ENCODE measurements at places on chromosomes 16 and 17.

DNA sequence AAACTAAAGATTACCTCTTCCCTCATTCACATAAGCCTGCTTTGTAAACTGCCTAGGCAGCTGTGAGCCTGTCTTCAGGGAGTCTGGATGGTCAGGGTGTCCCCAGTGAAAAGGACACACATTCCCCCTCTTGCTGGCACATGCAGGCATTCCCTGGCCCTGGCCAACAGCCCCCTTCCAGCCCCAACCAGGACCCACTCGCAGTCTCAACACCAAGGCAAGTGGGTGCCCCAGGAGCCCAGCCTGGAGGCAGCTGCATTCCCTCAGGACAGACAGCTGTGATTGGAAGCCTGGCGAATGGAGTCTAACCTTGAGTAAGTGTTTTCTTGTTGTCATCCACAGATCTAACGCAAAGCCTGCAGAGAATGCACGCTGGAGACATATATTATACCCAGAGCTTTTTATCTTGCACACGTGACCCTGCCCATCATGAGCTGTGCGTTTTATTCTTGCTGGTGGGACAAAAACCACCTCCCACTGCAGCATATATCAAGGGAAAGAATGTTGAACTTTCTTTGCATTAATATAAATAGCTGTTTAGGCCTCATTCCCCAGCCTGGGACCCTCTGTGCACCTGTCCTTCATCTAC lies 95.0 kb upstream of the LHX1 start:
- no peak for DNase-seq

- no peak for DNase-seq
Observed at GRCh38 chr17:9968881-9969280, 63.8 kb upstream of the RCVRN start.

DNA sequence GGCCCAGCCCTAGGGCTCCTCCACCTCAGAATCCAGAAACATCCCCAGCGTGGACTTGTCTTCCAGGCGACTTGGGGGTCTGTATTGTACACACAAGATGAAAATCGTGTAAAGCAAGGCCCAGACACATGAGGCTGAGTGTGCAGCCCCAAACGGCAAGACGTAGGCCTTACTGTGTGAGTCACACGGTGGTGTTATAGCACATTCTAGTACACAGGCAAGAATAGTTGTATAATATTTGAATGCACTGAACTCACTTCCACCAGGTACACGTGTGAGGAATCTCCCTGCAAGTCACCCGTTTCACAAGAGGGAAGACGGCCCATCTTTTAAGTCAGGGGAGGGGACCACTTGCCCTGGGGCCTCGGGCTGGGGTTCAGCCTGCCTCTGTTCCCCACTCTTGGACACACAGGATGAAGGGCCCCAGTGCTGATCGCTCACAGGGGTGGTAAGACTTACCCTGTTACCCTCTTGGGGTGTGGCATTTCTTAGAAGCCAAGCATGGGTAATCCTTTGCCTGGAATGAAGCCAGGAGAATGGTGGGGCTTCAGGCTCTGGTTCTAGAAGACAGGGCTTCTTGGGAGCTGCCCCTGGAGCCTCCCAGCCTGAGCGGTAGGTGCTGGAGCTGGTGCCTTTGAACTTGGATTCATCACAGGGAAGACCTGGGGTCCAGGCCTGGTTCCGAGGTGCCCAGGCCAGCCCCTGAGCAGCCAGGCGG lies 71.3 kb downstream of the SREBF1 start:
- DNase-seq, result no peak

DNA sequence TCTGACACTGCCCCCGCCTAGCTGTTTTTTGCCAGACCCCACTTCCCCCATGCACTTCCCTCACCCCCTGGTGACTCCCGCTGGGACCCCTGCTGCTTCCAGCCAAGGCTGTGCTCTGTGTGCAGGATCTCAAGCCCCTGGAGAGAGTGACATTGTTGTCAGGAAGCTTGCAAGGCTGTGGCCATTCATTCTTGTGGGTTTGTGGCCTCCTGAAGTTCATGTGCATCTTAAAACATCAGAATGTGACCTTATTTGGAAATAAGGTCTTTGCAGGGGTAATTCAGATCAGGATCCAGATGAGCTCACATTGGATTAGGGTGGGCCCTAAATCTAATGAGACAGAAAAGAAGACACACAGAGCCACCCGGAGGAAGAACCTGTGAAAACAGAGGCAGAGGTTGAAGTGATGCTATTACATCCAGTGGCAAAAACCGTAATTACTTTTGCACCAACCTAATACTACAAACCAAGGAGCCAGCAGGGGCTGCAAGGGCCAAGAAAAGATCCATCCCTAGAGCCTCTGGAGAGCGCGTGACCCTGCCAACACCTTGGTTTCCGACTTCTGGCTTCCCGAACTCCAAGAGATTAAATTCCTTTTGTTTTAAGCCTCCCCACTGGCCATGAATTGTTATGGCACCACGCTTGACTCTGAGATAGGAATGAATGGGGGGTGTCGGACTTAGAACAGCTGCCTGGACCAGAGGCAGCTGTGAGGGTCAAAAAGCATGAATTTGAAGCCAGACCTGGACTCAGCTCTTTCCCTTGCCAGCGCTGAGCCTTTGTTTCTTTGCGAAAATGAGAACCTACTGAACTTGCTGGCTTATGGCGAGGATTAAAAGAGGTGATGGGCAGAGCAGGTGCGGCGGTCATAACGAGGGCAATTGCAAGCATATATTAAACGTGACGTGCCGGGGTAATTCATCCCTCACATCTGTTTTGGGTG lies 75.5 kb downstream of the BMERB1 start:
- no peak for DNase-seq

DNA sequence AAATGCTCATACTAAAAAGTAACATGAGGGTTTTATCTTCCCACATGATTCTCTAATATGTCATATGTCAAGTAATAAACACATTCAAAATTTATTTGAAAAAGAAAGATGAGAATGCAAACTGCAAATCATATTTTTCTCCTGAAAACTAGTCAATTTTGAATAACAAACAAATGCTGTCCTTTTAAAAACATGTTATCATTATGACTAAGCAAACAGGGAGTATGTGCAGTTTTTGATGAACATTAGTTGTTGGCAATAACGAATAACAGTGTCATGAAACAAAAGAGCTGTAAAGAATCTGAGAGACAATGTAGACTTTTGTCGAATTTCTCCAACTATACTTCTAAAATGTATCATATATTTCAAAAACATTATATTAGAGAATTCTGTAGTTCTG lies 34.8 kb downstream of the RPGRIP1L start:
- no peak for DNase-seq

- DNase-seq, result no peak
Observed at GRCh38 chr17:83183145-83183948, 103.9 kb downstream of the METRNL start.

GRCh38 chr16:83420206-83420760 lies 387.5 kb upstream of the HSBP1 start:
- DNase-seq, result no peak

GRCh38 chr16:55568207-55568606 lies 1.7 kb downstream of the CAPNS2 start:
- DNase-seq, result no peak

Measured in GF-D8 (cell line).